ENCODE measurements at places on chromosomes 11 and 22. TPM values are rescaled to one million over a fixed set of nuclear protein-coding genes. Genes with fewer than 3 reads are reported as not detected.

The NCR3LG1 gene
- total RNA-seq, result 3.3 TPM

The CCDC88B gene
- total RNA-seq, result 1.6 TPM

The ZBED5 gene
- 32.9 TPM for total RNA-seq

The CHST1 gene
- 2.6 TPM for total RNA-seq

The OR51B2 gene
- not detected for total RNA-seq

DNA sequence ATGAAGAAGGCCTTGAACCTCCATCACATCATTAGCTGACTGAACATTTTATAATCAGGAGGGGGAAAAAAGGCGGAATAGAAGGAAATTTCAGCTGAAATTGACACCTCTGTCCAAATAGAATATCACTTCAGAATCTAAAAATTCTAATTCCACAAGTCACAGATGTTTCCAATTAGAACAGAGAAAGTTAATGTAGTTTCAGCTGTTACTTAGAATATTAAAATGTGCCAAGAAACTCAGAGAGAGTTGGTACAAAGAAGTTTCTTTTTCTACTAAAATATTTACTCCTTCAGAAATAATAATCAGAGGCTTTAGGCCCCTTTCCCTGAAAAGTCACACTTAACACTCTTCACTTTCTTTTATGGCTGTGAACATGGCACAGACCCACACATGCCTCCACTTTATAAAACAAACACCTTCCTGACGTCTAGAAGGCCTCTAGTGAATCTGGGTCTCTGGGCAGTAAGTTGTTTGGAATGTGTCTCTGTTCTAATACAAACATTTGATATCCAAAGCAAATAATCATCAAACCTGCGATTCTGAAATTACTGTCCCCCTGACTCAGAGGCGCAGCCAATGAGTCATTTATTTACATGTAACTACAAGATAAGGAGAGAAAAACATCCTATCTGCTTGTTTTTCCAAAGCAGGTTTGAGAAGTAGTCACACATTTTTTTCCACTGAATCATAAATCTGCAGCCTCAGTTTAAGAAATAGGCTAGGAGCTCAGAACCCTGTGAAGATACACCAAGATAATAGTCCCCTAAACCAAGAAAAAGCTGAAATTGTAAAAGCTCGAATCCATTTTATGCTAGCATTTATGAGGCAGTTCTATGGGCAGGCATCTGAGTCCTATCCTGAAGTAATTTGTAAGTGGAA lies 148.4 kb downstream of the ME3 start:
- H3K4me3 ChIP-seq, result peak overlapping the region; percentile 24
- H3K27ac ChIP-seq, result peak overlapping the region; percentile 94
- no peaks in the 10 kb centered on the region for H3K36me3 ChIP-seq
- H3K27me3 ChIP-seq, result no peaks in the 10 kb centered on the region
- peak; percentile 98 for DNase-seq

DNA sequence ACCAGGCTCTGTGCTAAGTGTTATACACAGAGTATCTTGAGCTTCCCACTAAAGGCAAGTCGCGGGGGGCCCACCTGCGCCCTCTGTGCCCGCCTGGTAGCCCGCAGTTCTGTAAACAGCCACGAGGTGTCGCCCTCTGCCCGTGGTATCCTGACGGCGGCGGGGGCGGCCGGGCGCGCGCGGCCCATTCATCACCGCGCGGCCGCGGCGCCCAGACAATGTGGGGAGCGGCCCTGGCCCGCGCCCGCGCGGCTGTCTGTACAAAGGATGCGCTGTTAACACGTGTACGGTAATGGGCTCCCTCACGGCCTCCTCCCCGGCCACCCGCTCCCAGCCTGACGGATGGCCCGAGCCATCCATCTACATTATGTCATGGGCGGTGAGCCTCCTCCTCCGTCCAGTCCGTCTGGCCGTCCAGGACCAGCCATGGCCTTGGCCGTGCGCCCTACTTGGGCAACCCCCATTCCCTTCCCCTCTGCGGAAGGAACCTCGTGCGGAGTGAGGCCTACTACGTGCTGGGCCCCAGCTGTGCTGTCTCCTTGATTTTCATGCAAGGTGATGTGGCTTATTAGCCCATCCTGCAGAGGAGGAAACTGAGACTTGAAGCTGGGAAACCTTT lies 99.4 kb downstream of the MIAT start:
- no peaks in the 10 kb centered on the region for H3K27me3 ChIP-seq
- H3K36me3 ChIP-seq, result no peaks in the 10 kb centered on the region
- H3K27ac ChIP-seq, result peak overlapping the region; percentile 48
- peak; percentile 82 for DNase-seq
- H3K4me3 ChIP-seq, result no peak overlapping the region

DNA sequence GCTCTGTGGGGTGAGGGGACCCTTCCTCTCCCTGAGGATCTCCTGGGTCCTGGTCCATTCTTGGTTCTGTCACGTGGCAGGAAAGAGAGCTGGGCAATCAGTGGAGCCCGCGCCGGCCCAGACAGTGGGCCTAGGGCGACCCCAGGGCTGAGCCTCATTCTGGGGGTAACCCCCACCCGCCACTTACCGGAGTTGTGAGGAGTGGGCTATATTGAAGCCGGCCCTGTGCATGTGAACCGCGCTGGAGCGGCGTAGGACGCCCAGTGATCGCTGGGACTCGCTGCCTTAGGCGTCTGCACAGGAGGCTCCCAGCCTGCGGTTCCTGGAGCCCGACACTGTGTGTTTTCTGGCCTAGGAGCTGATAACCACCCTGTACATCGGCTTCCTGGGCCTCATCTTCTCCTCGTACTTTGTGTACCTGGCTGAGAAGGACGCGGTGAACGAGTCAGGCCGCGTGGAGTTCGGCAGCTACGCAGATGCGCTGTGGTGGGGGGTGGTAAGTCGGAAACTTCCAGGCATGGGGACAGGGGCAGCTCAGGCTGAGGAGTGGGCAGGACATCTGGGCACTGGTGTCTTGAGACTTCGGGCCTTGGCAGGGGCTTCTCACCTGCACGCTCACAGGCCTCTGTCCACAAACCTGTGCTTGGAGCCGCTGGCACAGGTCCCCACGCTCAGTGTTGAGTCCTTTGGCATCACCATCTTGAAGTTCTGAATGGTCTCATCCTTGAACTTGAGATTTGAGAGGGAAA lies 127.1 kb downstream of the KCNQ1OT1 start:
- H3K27ac ChIP-seq, result no peak overlapping the region
- H3K36me3 ChIP-seq, result no peaks in the 10 kb centered on the region
- H3K4me1 ChIP-seq, result no peaks in the 10 kb centered on the region
- no peak for DNase-seq
- H3K27me3 ChIP-seq, result no peaks in the 10 kb centered on the region
- H3K4me3 ChIP-seq, result no peak overlapping the region

DNA sequence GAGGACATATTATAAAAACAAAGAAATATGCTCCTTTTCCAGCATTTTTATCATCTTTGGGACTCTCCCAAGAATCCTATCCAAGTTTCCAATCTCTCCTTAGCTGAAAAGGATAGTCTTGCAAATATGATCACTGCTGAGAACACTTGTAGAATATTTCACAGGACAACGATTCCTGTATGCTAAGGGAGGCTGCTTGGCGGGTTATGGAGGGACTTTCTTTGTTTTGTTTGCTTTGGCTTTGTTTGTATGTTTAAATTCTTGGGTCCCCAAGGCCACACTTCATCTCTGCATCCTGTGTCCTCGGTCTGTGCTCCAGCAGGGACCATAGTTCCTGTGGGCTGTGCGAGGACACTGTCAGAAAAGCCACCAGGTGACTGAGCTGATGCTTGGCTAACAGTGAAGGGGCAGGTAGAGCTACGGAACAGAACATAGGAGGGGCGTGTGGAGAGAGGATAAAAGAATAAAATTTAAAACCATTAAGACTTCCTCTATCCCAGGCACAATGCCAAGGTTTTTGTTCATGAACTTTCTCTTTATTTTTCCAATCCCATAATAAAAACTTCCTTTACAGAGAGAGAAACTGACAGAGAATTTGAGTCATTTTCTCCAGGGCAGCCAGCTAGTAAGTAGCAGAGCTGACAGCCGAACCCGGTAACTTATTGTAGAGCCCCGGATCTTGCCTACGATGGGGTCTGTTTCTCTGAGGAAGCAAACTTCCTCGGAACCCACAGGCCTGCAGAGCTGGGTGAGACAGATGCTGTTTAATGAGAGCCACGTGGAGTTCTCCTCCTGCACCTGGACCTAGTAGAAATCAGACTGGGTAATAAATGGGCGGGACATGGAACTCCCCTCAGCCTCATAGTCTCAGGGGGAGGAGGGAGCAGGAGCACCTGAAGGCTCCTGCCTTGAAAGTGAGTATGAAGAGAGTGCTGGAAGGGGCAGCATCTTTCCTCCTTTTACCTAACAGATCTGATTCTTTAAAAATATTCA lies at the start of gene IZUMO1R:
IZUMO1R (plus strand) TSS at position 615 of the 993 bp plus-strand sequence. CDS start 1,057 bp downstream, outside the sequence.
- no peaks in the 10 kb centered on the region for H3K36me3 ChIP-seq
- no peak for DNase-seq
- no peak within 1 kb of the TSS for H3K27ac ChIP-seq
- H3K27me3 ChIP-seq, result no peaks in the 10 kb centered on the region
- H3K4me3 ChIP-seq, result no peak within 1 kb of the TSS

GRCh38 chr22:25120761-25121212 lies 78.9 kb upstream of the CRYBB3 start:
- DNase-seq, result no peak
- peaks cover 4% of the 10 kb centered on the region for H3K4me1 ChIP-seq
- no peaks in the 10 kb centered on the region for H3K36me3 ChIP-seq
- no peaks in the 10 kb centered on the region for H3K27me3 ChIP-seq

DNA sequence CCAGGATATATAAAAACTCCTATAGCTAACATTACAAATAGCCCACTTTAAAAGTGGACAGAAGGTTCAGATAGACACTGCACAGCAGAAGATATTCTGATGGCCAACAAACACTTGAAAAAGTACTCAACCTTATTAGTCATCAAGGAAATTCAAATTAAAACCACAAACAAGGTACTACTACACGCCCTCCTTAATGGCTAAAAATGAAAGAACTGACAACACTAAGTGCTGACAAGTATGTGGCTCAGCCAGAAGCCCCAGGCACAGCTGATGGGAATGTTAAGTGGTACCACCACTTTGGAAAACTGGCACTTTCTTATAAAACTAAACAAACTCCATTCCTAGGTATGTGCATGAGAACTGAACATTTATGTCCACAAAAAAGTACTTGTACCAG lies 320.1 kb downstream of the TBC1D22A start:
- DNase-seq, result no peak
- H3K4me3 ChIP-seq, result no peak overlapping the region
- H3K27me3 ChIP-seq, result no peaks in the 10 kb centered on the region

GRCh38 chr22:43504068-43504467 lies 92.3 kb downstream of the MPPED1 start:
- DNase-seq, result no peak
- H3K36me3 ChIP-seq, result no peaks in the 10 kb centered on the region
- H3K27ac ChIP-seq, result no peak overlapping the region
- H3K4me1 ChIP-seq, result no peaks in the 10 kb centered on the region
- no peak overlapping the region for H3K4me3 ChIP-seq
- no peaks in the 10 kb centered on the region for H3K27me3 ChIP-seq

GRCh38 chr11:74321487-74322188 lies 10.2 kb upstream of the P4HA3 start:
- peaks cover 41% of the 10 kb centered on the region for H3K4me1 ChIP-seq
- peak; percentile 63 for DNase-seq
- H3K4me3 ChIP-seq, result no peak overlapping the region
- no peaks in the 10 kb centered on the region for H3K27me3 ChIP-seq
- H3K36me3 ChIP-seq, result no peaks in the 10 kb centered on the region
- peak overlapping the region; percentile 27 for H3K27ac ChIP-seq

DNA sequence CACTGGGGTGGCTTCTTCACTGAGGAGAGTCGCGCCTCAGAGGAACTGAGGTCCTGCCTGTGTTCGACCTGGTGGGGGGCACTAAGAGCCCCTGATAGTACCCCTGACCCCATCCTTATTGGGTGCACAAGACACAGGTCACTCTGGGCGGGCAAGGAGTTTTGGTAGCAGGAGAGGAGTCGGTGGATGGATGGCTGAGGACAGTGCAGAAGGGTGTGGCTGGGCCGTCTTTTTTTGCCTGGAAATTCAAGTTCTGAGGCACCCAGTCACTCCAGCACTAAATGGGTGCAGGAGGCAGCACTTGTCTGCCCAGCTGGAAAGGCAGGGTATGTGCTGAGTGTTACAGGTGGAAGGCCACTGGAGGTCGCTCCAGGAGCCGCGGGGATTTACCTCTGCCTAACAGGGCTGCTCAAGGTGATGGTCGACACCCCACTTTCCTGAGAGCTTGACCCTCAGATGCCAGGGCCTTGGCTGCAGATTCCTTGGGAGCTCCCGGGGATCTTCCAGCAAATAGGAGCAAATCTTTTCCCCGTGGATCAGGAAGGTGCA lies 960 bp downstream of the TSSC4 start:
- peaks cover 4% of the 10 kb centered on the region for H3K36me3 ChIP-seq
- DNase-seq, result no peak
- no peaks in the 10 kb centered on the region for H3K27me3 ChIP-seq
- peaks cover 18% of the 10 kb centered on the region for H3K4me1 ChIP-seq
- H3K27ac ChIP-seq, result peak overlapping the region; percentile 94
- peak overlapping the region; percentile 99 for H3K4me3 ChIP-seq

GRCh38 chr11:86517557-86517956 lies 142.9 kb downstream of the CCDC81 start:
- no peak overlapping the region for H3K4me3 ChIP-seq
- H3K27ac ChIP-seq, result no peak overlapping the region
- no peaks in the 10 kb centered on the region for H3K27me3 ChIP-seq

GRCh38 chr11:17588166-17588565 lies 41.1 kb downstream of the OTOG start:
- H3K27ac ChIP-seq, result no peak overlapping the region
- no peak for DNase-seq
- H3K27me3 ChIP-seq, result no peaks in the 10 kb centered on the region
- no peak overlapping the region for H3K4me3 ChIP-seq

DNA sequence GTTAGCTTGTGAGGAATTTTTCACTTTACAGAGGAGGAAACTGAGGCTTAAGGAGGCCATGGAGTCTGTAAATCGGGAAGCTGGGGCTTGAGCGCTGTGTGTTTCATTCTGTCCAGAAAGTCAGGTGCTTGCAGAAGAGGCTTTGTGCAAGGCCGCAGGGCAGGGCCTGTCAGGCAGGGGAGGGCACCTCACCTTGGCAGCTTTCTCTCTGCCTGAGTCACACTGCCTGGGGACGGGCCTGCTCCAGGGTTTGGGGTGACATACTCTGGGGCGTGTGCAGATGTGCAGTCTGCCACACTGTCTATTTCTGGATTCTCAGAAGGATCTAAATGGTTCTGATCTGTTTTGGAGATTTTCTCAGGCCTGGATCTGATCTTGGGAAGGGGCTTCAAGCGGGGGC lies 8.4 kb downstream of the INCENP start:
- DNase-seq, result no peak
- no peaks in the 10 kb centered on the region for H3K4me1 ChIP-seq
- no peak overlapping the region for H3K27ac ChIP-seq
- peaks cover 11% of the 10 kb centered on the region for H3K36me3 ChIP-seq
- no peaks in the 10 kb centered on the region for H3K27me3 ChIP-seq

GRCh38 chr22:45885171-45885840 lies 91.7 kb downstream of the WNT7B start:
- H3K4me3 ChIP-seq, result no peak overlapping the region
- DNase-seq, result no peak
- no peaks in the 10 kb centered on the region for H3K36me3 ChIP-seq
- H3K27ac ChIP-seq, result no peak overlapping the region

DNA sequence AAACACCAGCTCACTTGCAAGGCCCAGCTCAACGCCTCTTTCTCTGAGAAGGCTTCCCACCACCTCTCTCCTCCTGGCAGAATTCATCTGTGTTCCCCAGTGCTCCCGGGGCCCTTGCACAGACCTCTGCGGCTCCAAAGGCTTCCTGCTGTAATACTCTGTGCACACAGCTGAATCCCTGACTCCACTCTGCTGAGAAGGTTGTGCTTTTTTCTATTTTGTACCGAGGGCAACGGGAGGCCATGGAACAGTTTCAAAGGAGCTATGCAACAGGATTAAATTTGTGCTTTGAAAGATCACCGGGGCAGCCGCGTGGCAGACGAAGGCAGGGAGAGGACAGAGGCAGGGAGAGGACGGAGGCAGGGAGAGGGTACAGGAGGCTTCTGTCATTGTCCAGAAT lies 49.2 kb upstream of the SYT7 start:
- no peaks in the 10 kb centered on the region for H3K36me3 ChIP-seq
- H3K4me3 ChIP-seq, result no peak overlapping the region
- H3K4me1 ChIP-seq, result peaks cover 14% of the 10 kb centered on the region
- no peak for DNase-seq
- H3K27me3 ChIP-seq, result no peaks in the 10 kb centered on the region
